ENCODE measurements at places on chromosomes 1 and 21. TPM values are rescaled to one million over a fixed set of nuclear protein-coding genes. Genes with fewer than 3 reads are reported as not detected.

Gene OPN3
- 49.4 TPM for total RNA-seq

Gene BMP8B
- total RNA-seq: 2.4 TPM

GRCh38 chr1:185325413-185325812 is 8.4 kb upstream of the IVNS1ABP start:
- no peak for DNase-seq

Gene MPZ
- 0.39 TPM for total RNA-seq

GRCh38 chr1:154425172-154425571 is 20.0 kb downstream of the IL6R start:
- DNase-seq: no peak

DNA sequence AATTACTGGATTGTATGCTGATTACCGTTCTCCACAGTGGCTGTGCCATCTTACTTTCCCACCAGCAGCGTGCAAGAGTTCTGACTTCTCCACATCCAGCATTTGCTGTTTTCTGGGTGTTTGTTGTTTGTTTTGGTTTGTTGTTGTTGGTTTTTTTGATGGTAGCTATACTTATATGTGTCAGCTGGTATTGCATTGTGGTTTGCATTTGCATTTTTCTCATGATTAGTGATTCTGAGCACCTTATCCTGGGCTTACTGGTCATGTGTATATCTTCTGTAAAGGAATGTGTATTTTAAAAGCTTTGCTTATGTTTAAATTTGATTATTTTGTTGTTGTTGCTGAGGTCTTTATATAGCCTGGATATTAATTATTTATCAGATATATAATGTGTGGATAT is 66.9 kb upstream of the MAP1LC3C start:
- no peak for DNase-seq

DNA sequence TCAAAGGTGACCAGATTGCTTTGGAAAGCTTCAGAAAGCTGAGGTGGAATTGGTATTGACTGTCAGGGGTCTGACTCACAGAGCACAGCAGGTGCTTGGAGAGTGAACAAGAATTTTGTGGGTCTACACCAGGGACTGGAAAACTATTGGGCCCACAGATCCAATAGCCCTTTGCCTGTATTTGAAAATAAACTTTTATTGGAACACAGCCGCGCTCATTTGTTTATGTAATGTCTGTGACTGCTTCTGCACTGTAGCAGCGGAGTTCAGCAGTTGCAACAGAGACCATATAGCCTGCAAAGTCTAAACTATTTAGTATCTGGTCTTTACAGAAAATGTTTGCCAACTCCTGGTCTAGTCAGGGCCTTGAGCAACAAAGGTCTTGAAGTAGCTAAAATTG is 315.6 kb downstream of the NFIA start:
- DNase-seq: no peak

- DNase-seq: no peak
These were observed 95.1 kb upstream of the SLC45A1 start for GRCh38 chr1:8222789-8223188.

Gene OSCP1
- total RNA-seq: 11.9 TPM

Gene TSPAN2
- total RNA-seq: 0.49 TPM

Gene UQCRHL
- 4.0 TPM for total RNA-seq

GRCh38 chr1:210489491-210489890 is 160.8 kb downstream of the HHAT start:
- peak; percentile 10 for DNase-seq

DNA sequence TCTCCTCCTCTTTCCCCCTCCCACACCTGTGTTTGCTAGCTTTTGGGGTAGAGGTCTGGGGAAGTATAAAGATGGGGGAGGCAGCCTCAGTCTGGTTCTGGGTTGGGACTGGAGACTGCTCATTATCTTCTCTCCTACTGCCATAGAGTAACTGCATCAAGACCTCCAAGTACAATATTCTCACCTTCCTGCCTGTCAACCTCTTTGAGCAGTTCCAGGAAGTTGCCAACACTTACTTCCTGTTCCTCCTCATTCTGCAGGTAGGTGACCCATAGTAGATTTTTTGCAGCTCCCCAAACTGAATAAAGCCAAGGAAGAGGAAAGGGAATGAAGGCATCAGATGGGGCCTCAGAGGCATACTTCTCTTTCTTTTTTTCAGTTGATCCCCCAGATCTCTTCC is 5.3 kb downstream of the ATP8B2 start:
- no peak for DNase-seq

Gene COA7
- 10.0 TPM for total RNA-seq

Gene TEKT2
- 0.20 TPM for total RNA-seq

DNA sequence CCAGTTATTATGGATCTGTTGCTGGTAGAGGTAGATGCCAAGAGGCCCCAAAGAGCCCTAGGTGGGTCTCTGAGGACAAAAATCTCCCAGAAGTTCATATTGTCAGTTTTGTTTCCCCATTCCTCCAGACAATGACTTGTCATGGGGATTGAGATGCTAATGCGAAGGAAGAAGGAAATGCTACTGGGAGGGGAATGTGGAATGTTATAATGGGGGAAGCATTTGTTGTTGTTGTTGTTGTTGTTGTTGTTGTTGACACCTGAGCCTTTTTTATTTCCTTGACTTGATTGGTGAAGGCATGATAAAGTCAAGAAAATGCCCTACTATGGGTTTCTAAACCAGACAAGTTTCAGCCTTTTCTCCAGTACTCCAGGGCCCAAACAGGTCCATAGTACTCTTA is 108.9 kb downstream of the BEND5 start:
- no peak for DNase-seq

DNA sequence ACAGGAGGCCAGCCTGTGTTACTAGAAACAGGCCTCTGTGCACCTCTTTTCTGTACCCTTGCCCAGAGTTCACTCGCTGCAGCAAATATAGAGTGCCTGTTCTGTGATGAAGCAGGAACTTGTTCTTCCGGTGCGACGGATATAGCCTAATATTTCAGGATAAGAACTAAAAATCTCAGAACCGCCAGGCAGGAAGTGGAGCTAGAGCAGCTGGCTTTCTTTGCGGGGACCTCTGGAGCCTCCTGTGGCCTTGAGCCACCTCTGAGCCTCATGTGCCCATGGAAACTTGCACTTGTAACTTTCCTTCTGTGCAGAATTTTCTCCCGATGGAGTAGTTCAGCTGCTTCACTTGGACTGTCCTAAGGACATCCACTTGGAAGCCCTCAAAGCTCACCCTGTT is 44.5 kb upstream of the VAMP3 start:
- no peak for DNase-seq

Gene SPRR2A
- total RNA-seq: not detected

DNA sequence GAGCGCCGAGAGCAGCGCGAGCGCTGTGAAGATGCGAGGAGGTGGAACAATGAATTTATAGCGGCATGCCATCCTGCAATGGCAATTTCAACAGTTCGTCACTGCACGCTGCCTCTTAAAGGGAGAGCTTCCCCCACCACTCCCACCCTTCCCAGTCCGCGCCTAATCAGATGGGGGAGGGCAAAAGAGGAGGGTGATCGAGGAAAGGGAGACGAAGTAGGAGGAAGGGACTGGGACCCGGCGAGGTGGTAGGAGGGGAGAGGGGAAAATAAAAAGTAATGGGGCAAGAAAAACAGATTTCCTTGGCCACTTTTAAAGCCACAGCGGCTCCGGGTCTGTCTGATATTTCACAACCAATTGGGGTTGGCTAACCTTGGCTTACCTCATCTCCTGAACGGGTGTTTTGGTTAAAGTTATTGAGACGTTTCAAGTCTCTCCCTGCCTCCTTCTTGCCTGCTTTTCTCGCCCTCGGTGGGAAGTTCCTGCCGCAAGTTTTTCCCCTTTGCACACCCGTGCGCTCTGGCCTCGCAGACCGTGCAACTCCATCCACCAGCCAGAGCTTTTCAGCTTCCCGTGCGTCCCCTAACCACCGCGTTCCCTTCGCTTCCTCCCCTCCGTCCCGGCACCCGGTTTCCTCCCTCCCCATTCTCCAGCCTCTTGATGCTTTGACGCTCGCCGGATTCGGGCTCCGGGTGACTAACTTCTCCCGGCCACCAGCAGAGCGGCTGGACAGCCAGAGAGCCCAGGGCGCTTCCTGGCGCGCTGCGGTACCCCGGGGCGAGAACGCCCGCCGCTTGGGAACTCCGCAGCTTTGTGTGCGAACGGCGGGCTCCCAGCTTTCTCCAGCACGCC is at the start of gene ADAMTS5:
Gene ADAMTS5 (minus strand): TSS at position 27 of the 852 bp plus-strand sequence. CDS start 697 bp downstream, outside the sequence.
- DNase-seq: peak; percentile 75

- no peak for DNase-seq
These were observed 17.3 kb upstream of the ZNF678 start for GRCh38 chr1:227546059-227546458.

GRCh38 chr1:22075718-22076117 is 23.2 kb downstream of the CDC42 start:
- DNase-seq: no peak

Gene RNPC3
- total RNA-seq: 5.3 TPM

GRCh38 chr1:219990782-219991510 is 55.4 kb downstream of the EPRS1 start:
- peak; percentile 36 for DNase-seq

- DNase-seq: peak; percentile 62
These were observed 721 bp downstream of the PBXIP1 start for GRCh38 chr1:154955039-154955717.

- DNase-seq: peak; percentile 60
These were observed 47.1 kb upstream of the KCNE1 start for GRCh38 chr21:34559089-34559631.

GRCh38 chr1:66401244-66401643 is 132.7 kb upstream of the SGIP1 start:
- no peak for DNase-seq

GRCh38 chr1:181911715-181912114 is 149.8 kb downstream of the ZNF648 start:
- DNase-seq: no peak

GRCh38 chr1:84433258-84434080 is 35.2 kb downstream of the DNASE2B start:
- peak; percentile 77 for DNase-seq

- no peak for DNase-seq
These were observed 27.8 kb downstream of the CDK18 start for GRCh38 chr1:205532026-205532898.

Gene APOBEC4
- total RNA-seq: not detected

GRCh38 chr1:153566414-153567371 is 1.0 kb upstream of the S100A2 start:
- peak; percentile 99 for DNase-seq

Gene RNF186
- total RNA-seq: not detected

GRCh38 chr21:39519835-39520234 is 68.1 kb downstream of the SH3BGR start:
- no peak for DNase-seq

Gene DIPK1A
- 18.3 TPM for total RNA-seq

DNA sequence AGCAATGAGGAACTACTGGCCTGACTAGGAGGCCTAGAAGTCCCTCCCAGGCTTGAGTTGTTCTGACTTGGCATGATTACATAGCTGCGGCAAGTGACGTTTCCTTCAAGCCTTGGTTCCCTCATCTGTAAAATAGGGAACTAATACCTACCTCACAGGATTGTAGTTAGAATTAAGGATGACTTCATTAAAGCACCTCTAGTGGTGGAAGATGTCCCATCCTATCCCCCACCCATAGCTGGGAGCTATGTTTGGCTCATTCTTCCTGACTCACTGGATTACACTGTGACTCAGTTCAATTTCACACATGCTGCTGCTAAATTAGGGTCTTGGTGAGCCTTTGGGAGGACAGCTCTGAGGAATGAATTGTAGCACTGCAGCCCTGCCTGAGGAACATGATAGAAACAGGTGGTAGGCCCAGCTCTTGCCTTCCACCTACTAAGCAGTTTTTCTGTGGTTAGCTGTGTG is 6.0 kb upstream of the SHISA4 start:
- peak; percentile 89 for DNase-seq

- DNase-seq: no peak
These were observed 77.9 kb downstream of the ZC3H11B start for GRCh38 chr1:219534991-219535390.

GRCh38 chr21:42431196-42431595 is 27.5 kb downstream of the UBASH3A start:
- no peak for DNase-seq

Gene INPP5B
- 14.1 TPM for total RNA-seq

- peak; percentile 87 for DNase-seq
These were observed 11.4 kb upstream of the SPSB1 start for GRCh38 chr1:9281071-9281827.

- peak; percentile 13 for DNase-seq
These were observed 102.2 kb downstream of the TSEN15 start for GRCh38 chr1:184153731-184154130.

Gene SAMD11
- 0.48 TPM for total RNA-seq

Gene FCGR3B
- not detected for total RNA-seq

GRCh38 chr1:222095606-222096475 is 354.0 kb upstream of the DUSP10 start:
- DNase-seq: peak; percentile 15

DNA sequence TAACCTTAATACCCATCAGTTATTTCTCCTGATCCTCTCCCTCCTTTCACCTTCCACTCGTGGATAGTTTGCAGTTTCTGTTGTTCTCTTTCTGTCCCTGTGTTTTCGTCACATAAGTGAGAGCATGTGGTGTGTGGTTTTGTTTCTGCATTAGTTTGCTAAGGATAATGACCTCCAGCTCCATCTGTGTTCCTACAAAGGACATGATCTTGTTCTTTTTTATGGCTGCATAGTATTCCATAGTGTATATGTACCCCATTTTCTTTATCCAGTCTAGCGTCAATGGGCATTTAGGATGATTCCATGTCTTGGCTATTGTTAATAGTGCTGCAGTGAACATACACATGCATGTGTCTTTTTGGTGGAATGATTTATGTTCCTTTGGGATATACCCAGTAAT is 36.6 kb upstream of the GPR25 start:
- DNase-seq: no peak

Gene CBR1
- total RNA-seq: 283 TPM

- DNase-seq: no peak
These were observed 17.7 kb upstream of the AGPAT3 start for GRCh38 chr21:43847301-43847700.

- peak; percentile 80 for DNase-seq
These were observed 92.8 kb downstream of the PIK3R3 start for GRCh38 chr1:46039571-46040052.

- peak; percentile 38 for DNase-seq
These were observed 404 bp upstream of the SCMH1 start for GRCh38 chr1:41242342-41243078.

Gene NBPF6
- 2.5 TPM for total RNA-seq

DNA sequence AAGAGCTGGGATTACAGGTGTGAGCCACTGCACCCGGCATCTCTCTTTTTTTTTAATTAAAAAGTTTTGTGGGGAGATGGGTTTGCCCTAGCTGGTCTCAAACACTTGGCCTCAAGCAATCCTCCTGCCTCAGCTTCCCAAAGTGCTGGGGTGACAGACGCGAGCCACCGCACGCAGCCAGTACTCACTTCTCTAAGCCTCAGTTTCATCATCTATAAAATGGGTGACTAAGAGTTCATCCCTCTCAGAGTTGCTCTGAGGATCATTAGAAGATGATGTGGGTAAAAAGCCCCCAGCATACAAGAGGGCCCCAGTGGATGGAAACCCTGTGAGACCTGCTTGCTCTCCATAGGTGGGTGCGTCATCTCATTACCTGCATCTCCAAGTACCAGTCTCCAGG is 2.5 kb upstream of the CATSPER4 start:
- DNase-seq: no peak
